ENCODE measurements at places on chromosomes 3 and 15. TPM values are rescaled to one million over a fixed set of nuclear protein-coding genes. Genes with fewer than 3 reads are reported as not detected.

DNA sequence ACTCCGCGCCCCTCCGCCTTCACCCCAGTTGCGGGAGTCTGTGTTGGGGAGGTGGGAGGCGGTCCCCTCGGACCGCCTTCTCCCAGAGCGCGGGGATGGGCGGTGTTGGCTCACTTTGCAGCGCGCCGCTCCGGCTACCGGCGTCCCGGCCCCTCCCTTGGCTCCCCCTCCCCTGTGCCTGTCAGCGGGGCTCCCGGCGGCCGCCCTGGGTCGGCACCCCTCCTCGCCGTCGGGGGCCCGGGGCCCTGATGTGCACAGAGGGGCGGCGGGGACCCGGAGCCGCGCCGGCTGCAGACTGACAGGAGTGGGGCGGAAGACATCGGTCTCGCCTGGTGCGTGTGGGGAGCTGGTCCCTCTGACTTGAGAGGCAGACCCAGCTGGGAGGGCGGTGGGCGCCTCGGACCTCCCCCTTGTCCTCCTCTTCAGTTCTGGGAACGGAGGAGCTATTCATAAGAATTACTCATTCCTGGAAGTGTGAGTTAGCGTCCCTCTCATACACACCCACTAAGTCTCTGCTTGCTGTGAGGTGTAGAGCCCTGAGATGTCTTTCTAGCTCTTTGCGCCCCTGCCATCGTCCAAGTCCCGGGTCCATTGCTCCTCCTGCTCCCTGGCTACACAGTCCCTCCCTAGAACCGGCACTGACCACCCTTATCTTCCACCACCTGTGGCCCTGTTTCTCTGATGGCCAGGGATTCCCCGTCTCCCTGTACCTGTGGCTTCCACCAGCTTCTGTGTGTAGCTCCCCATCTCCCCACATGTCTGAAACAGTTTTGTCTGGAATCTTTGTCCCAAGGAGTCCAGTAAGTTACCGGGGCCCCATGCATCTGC lies 42.3 kb upstream of the ROPN1 start:
- H3K27me3 ChIP-seq: peaks cover 46% of the 10 kb centered on the region
- DNase-seq: peak; percentile 24
- H3K36me3 ChIP-seq: no peaks in the 10 kb centered on the region
- peaks cover 12% of the 10 kb centered on the region for H3K4me1 ChIP-seq

Gene CFAP92
- 0.18 TPM for total RNA-seq

DNA sequence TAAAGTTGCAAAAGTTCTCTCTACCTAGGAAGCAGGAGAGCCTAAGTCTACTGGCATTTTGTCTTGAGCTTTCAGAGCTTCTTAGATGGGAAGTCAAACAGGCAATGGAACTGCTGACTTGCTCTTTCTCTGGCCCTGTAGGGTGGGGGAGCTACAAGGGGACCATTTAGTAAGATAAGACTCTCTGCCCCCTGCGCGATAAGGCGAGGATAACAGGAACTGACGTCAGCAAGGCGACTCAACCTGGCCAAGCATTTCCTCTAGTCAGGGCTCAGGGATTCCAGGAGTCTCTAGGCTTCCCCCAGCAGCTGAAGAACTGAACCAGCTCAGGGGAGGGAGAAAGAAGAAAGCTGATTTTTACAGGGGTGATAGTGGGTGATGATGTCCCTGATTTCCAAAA lies 5.8 kb downstream of the RARB start:
- no peaks in the 10 kb centered on the region for H3K36me3 ChIP-seq
- no peak overlapping the region for H3K4me3 ChIP-seq
- H3K4me1 ChIP-seq: no peaks in the 10 kb centered on the region
- no peak overlapping the region for H3K27ac ChIP-seq

Gene CHP1
- total RNA-seq: 62.2 TPM

Gene DNAH1
- total RNA-seq: 20.2 TPM

GRCh38 chr15:74384881-74385643 lies 17.6 kb upstream of the CYP11A1 start:
- H3K4me1 ChIP-seq: peaks cover 62% of the 10 kb centered on the region
- peak; percentile 82 for DNase-seq
- no peaks in the 10 kb centered on the region for H3K36me3 ChIP-seq

Gene NLGN1
- total RNA-seq: not detected

GRCh38 chr3:14124223-14124614 lies 451 bp downstream of the CHCHD4 start:
- peaks cover 43% of the 10 kb centered on the region for H3K36me3 ChIP-seq
- peaks cover 63% of the 10 kb centered on the region for H3K4me1 ChIP-seq
- H3K27me3 ChIP-seq: no peaks in the 10 kb centered on the region
- H3K4me3 ChIP-seq: peak overlapping the region; percentile 93
- DNase-seq: peak; percentile 75

Gene FAM107A
- total RNA-seq: not detected

DNA sequence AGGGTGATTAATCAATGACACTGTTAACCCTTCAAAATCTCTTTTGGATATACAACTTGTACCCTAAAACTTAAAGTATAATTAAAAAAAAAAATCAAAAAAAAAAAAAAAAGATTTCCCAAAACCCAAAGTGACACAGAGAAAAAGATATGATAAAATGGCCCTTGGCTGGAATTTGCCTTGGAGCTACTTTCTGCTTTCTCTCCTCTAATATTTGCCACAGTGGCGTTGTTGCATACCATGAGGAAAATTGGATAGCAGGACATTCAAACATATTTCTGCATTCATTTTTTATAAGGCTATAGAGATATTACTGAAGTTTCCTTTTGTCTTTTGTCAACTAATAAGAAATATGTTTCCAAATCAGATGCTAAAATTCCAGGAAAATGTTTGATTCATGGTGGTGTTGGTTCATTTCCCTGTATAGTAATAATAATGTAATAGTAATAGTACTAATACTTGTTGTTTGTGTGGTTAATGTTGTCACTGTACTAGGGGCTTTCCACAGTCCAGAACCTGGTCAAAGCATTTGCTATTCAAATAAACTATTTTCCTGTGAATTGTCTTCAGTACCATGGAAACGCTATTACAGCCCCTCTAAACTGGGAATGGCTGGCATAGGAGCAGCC lies 441.3 kb upstream of the THBS1 start:
- peaks cover 7% of the 10 kb centered on the region for H3K27me3 ChIP-seq
- no peaks in the 10 kb centered on the region for H3K36me3 ChIP-seq
- no peak for DNase-seq
- no peak overlapping the region for H3K27ac ChIP-seq
- no peak overlapping the region for H3K4me3 ChIP-seq

DNA sequence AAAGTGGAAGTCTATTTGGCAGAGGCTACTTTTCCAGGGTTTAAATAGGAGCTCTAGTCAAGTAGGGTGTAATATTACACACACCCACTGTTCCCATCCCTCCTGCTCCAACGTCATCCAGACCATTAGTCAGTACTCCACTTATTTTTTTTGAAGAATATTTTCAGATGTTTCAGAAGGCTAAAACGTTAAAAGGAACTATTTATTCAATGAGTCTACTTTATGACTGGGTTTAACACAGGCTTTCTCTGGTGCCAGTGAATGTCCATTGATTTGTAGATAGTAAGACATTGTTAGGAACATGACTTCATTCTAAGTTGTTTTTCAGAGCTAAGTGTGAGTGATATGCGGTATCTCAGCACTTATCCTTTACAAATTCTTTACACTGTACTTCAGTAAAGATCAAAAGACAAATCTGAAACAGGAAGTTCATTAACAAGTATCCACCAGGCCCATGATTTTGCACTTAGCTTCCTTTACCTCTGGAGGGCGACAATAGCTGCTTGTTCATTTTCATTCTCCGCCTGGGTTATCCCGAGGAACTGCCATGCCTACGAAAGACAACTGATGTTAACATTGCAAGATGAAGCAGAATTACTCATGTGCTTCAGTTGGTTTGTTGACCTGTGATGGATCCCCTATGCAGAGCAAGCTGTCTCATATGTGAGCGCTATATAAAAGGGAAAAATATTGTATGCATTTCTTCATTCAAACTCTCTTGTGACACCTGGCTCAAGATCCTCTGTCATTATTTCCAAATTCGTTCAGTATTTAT lies 158.7 kb downstream of the USP13 start:
- no peaks in the 10 kb centered on the region for H3K27me3 ChIP-seq
- H3K27ac ChIP-seq: no peak overlapping the region
- peak; percentile 37 for DNase-seq
- H3K4me3 ChIP-seq: no peak overlapping the region
- H3K4me1 ChIP-seq: peaks cover 3% of the 10 kb centered on the region
- H3K36me3 ChIP-seq: no peaks in the 10 kb centered on the region

DNA sequence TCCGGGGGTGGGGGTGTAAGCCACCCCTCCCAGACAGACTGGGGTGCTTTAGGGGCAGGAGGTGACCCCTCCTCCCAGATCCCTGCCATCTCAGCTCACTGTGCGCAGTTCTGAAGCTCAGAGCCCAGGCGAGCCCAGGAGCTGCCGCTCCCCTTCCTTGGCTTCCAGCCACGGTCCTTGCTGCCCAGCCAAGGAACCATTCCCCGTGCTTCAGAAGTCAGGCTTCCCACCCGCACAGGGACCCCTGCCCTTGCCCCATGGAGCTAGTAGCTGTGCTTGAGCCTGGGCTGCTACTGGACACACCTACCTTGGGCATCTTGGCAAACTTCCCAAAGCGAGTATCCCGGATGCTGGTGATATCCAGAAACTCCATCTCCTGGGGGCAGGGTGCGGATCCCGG lies 4.8 kb downstream of the PLCB2 start:
- DNase-seq: no peak
- no peak overlapping the region for H3K4me3 ChIP-seq
- H3K27me3 ChIP-seq: no peaks in the 10 kb centered on the region
- H3K36me3 ChIP-seq: peaks cover 52% of the 10 kb centered on the region
- H3K4me1 ChIP-seq: peaks cover 19% of the 10 kb centered on the region
- no peak overlapping the region for H3K27ac ChIP-seq

GRCh38 chr3:111373861-111374260 lies 168.1 kb upstream of the CD96 start:
- H3K36me3 ChIP-seq: no peaks in the 10 kb centered on the region
- peak overlapping the region; percentile 0 for H3K27ac ChIP-seq
- no peaks in the 10 kb centered on the region for H3K27me3 ChIP-seq

- H3K27me3 ChIP-seq: no peaks in the 10 kb centered on the region
- no peaks in the 10 kb centered on the region for H3K4me1 ChIP-seq
- no peak for DNase-seq
Measured at GRCh38 chr3:113629584-113630421, 66.6 kb downstream of the USF3 start.

DNA sequence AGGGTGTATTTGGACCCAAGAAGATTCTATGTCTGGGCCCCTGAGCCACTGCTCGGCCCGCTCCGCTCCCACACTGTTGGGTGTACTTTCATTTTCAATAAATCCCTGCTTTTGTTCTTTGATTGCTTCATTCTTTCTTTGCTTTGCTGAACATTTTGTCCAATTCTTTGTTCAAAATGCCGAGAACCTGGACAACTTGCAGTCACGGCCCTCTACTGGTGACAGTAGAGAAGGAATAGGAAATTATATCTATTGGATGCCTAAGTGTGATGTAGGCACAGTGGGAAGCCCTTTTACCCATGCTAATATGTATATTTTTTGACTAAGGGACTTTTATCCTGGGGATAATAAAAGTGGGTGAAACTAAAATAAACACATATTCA lies 340.8 kb downstream of the LRRC3B start:
- H3K4me3 ChIP-seq: no peak overlapping the region
- no peaks in the 10 kb centered on the region for H3K4me1 ChIP-seq
- H3K27me3 ChIP-seq: no peaks in the 10 kb centered on the region
- DNase-seq: no peak
- H3K27ac ChIP-seq: no peak overlapping the region

Gene CHRFAM7A
- 2.3 TPM for total RNA-seq

GRCh38 chr15:78640527-78641101 lies 396 bp downstream of the CHRNB4 start:
- DNase-seq: no peak
- H3K4me1 ChIP-seq: peaks cover 5% of the 10 kb centered on the region
- H3K4me3 ChIP-seq: peak overlapping the region; percentile 50
- no peak overlapping the region for H3K27ac ChIP-seq

- no peak overlapping the region for H3K4me3 ChIP-seq
- no peak for DNase-seq
- H3K4me1 ChIP-seq: no peaks in the 10 kb centered on the region
- peaks cover 27% of the 10 kb centered on the region for H3K27me3 ChIP-seq
Measured at GRCh38 chr3:9293076-9293475, 43.6 kb upstream of the SRGAP3 start.

DNA sequence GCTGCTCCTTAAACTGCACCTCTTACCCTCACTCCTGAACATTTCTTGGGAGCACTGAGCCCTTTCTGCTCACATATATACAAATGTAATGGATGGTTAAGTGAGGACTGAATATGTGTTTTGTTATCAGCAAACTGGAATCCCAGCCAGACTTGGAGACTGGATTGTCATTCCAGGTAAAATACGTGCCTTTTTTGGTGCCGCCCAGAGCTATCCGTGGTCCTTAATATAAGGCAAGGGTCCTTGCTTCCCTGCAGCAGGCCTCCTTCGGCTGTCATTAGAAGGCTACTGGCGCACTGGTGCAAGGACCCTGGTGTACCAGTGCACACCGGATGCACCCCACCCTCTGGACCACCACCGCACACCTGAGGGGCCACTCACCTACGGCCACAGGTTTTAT lies 1.1 kb upstream of the GABRB3 start:
- peak overlapping the region; percentile 34 for H3K27ac ChIP-seq
- H3K27me3 ChIP-seq: peaks cover 16% of the 10 kb centered on the region
- DNase-seq: no peak
- no peak overlapping the region for H3K4me3 ChIP-seq
- H3K4me1 ChIP-seq: peaks cover 2% of the 10 kb centered on the region

Gene CAND2
- total RNA-seq: 0.31 TPM

DNA sequence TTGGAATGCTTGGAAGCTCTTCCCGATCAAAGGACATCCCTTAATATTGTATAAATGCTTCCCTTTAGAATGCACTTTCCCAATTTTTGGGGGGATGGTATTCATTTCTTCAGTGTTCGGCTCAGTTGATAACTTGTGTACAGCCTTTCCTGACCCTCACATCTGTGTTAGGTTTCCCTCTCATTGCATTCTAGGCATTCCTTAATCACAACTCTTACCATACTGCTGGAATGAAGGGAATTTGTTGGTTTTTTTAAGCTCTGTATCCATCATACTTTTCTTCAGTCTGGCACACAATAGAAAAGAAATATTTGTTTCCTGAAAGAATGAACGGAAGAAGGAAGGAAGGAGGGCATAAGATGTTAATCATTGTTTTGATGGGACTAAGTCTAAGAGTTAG lies 119.5 kb downstream of the CHST2 start:
- no peak for DNase-seq
- H3K36me3 ChIP-seq: no peaks in the 10 kb centered on the region
- no peaks in the 10 kb centered on the region for H3K4me1 ChIP-seq
- H3K27me3 ChIP-seq: no peaks in the 10 kb centered on the region

Gene RLBP1
- total RNA-seq: not detected

Gene PIGB
- 23.7 TPM for total RNA-seq

Measured in activated CD8-positive, alpha-beta T cell treated with anti-CD3 and anti-CD28 coated beads, Interleukin-2, amount 10 ng/mL, durations not matched to agents 7 days and 5 days (primary cell).